CD8-positive, alpha-beta memory T cell (primary cell): ENCODE measurements at places on chromosomes 11 and 22. TPM values are rescaled to one million over a fixed set of nuclear protein-coding genes. Genes with fewer than 3 reads are reported as not detected.

DNA sequence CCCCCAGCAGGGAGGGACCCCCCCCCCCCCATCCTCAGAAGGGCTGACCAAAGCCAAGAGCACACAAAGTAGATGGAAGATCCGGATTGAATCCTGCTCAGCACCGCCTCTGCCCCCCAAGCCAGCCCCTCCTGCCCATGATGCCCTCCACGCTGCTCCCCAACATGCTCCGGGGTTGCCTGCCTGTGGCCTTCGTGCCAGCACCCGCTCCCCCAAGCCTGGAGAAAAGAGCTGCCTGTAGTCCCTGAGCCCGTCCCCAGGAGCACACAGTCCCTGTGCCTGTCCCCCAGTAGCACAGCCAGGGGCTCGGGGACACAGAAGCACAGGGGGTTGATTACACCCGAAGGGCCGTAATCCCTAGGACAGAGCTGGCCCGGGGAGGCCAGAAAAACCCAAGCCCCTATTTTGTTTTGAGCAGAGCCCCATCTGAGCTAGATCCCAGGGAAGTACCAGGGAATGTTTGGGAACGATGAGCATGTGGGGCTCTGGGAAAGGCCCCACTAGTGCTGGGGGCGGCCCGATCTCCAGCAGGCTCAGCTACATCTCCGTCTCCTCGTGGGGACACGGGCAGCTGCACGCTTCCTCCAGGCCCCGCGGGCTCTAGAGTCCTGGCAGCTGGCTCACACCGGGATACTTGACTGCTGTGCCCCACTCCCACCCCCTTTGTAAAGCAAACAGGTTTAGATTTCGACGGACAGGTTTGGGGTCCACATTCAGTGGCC is 66.7 kb downstream of the PHF21B start:
- DNase-seq: no peak

GRCh38 chr11:130854483-130854882 is 61.8 kb downstream of the SNX19 start:
- no peak for DNase-seq

GRCh38 chr11:12066056-12066798 is 44.2 kb upstream of the MICAL2 start:
- DNase-seq: no peak

Gene PRG3
- total RNA-seq: not detected

GRCh38 chr11:61587541-61587941 is 6.7 kb upstream of the SYT7 start:
- peak; percentile 36 for DNase-seq

Gene OR8D4
- not detected for total RNA-seq

Gene GLYAT
- not detected for total RNA-seq

DNA sequence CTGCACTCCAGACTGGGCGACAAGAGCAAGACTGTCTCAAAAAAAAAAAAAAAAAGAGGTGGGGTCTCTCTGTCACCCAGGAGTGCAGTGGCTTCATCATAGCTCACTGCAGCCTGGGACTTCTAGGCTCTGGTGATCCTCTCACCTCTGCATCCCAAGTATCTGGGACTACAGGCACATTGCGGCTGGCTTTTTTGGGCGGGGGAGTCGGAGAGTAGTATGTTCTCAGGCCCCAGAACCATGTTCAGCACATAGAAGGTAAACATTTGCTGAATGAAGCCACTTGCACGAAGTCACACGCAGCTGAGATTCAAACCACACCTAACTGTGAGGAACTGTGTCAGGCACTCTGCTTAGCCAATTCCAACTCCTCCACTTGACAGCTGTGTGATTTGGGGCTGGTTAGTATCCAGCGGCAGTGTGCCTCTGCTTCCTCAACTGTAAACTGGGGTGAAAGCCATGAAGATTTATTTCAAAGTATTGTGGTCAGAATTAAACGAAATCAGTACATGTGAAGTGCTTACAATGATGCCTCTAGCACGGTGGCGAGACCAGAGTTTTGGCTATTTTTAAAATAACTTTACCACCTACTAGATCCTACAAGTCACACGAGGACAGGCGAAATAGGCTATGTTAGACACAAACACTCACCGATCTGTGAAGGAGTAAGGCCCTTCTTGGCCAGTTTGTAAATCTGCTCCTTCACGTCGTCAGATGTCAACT is 789 bp downstream of the RPS13 start:
- DNase-seq: no peak

Gene TMEM132A
- 0.73 TPM for total RNA-seq

Gene PHLDA2
- total RNA-seq: 2.1 TPM

- no peak for DNase-seq
Observed at GRCh38 chr11:19185516-19186052, 16.2 kb downstream of the CSRP3 start.

DNA sequence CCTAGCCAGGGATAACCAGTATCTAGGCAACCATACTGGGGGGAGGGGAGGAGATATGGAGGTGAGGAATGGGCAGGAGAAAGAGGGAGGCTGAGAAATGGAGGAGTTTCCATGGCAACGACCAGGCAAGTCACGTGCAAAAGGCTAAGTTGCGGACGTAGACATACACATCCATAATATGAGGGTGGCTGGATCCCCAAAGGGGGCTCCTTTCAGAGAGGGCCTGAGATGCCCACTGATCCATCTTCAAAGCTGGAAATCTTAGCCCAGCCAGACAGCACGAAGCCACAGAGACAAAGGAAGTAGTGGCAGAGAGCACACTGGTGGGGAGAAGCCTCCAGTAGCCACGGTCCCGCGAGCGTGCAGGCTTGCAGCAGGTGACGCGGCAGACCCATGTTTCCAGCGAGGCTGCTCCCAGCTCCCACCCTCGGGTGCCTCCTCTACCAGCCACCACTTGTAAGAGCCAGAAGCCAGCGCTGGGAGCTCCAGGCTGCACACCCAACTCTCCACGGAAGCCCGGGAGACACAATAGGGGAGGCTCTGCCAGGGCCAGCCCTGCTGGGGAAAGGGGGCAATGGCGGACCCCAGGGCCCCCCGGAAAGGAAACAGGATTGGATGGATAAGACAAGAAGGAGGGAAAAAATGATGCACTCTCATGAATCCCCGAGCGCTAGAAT is 938 bp downstream of the FXYD6 start:
- DNase-seq: peak; percentile 26

Gene ANGPTL5
- not detected for total RNA-seq

Gene CDC42EP2
- 0.62 TPM for total RNA-seq

- no peak for DNase-seq
Observed at GRCh38 chr11:113831314-113831713, 44.1 kb downstream of the USP28 start.

Gene DEFB131B
- total RNA-seq: not detected

Gene OSBP2
- total RNA-seq: 0.74 TPM

DNA sequence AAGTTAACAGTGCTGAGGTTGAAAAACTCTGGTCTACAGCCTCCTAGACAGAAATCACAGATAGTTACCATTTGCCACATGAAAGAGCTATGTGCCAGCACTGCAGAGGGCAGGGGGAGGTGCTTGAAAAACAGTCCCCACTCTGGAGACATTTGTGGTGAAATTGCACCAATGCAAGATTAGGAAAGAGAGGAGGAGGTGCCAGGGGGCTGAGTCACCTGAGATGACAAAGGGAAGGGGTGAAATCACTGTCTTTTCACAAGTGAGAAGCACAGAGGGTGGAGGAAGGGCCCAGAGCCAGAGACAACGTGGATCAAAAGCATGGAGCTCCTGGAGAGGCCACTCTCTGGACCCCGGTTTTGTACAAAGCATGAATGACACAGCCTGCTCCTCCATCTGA is 196.3 kb downstream of the BUD13 start:
- DNase-seq: no peak

Gene MTMR3
- 22.5 TPM for total RNA-seq

- no peak for DNase-seq
Observed at GRCh38 chr11:11446967-11447366, 93.9 kb upstream of the CSNK2A3 start.

- DNase-seq: no peak
Observed at GRCh38 chr11:113114705-113115027, 153.4 kb downstream of the NCAM1 start.

Gene ELMOD1
- total RNA-seq: not detected

DNA sequence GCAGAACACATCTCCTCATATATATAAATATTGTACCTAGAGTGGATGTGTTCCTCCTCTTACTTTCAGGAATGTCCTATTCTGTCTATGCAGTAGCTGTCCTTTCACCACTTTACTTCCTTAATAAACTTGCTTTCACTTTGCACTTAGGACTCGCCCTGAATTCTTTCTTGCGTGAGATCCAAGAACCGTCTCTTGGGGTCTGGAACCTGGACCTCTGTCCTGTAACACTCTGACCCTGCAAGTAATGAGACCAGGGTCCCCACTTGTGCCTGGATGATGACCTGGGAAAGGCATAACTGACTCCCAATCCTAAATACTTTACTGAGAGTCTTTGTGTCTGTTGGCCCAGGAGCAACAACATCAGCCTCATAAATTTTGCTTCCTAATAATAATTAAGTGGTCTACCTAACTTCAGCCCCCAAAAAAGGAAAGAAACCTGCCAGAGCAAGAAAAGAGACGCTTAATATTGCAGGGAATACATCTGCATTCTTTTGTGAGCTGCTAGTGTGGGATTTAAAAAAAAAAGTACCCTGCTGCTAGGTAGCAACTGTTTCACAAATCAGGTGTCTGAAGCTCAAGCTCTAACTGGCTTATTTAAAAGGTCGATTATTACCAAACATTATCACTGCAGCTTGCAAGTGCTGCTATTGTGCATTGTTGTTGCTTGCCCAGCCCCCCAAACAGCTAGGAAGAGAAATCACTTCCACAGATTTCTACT is 69.3 kb downstream of the FAM168A start:
- DNase-seq: no peak

DNA sequence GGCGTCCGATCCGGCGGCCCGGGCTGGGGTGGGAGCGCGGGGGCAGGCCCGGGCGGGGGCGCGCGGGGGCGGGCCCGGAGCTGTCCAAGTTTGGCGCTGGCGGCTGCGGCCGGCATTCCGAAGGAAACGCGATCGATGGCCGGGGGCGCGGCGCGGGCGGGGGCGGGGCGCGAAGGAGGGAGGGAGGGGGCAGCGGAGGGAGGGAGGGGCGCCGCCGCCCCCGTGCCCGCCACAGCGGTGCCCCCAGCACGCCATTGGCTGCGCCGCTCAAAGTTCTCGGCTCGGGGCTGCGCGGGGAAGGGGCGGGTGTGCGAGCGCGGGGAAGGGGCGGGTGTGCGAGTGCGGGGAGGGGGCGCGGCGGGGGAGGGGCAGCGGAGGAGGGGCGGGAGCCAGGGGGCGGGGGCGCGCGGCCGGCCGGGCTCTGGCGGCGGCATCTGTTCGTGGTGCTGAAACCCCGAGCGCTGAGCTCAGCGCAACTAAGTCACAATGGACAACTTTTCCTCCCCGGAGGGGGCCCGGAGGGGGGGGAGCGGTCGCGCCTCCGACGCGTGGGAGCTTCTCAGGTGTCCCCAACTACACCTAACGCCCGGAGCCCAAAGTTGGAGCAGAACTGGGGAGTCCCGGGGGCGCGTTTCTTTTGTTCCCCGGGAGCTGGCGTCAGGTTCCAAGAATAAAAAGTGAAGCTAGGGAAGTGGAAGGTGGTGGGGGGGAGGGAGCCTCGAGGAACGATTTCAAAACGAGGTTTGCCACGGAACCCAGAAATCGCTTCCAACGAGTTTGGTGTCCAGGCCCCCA is 2.2 kb downstream of the PHF21B start:
- DNase-seq: no peak

GRCh38 chr11:86555401-86555800 is 117.0 kb downstream of the ME3 start:
- no peak for DNase-seq

GRCh38 chr22:49676783-49677494 is 150.7 kb downstream of the BRD1 start:
- no peak for DNase-seq

GRCh38 chr11:46947399-46948077 is 11.0 kb downstream of the CSTPP1 start:
- no peak for DNase-seq

DNA sequence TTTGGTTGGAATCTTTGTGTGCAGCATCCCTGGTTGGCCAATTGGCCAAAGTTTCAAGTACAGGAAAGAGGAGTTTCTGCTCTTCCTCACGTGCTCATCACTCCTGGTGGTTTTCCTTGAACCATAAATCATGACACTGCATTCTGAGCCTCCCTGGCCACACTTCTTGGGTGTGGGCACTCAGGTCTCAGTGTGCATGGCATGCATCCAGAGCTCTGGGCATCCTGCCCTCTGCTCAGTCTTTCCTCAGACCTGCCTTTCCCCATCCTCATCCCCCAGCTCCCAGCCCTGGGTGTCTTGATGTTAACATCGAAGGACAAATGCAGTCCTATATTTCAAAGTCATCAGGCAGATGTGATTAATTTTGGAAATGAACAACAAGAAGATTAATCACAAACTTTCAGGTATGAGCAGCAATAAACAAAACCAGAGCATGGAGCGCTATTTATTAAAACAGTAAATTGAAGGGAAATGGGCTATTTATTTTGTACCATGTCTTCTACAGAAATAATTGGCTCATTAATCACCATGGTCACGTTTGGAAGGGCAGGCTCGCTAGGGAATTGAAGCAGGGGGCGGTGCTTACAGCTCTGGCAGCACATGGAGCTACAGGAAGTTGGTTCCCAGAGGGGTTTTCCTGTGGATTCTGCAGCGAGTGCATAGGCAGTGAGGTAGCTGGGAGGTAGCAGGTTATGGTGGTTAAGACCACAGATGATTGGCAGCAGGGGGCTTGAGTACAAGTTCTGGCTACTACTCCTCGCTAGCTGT is 89.6 kb downstream of the CSNK2A3 start:
- no peak for DNase-seq

Gene TMEM86A
- total RNA-seq: 1.3 TPM

GRCh38 chr11:126702987-126703386 is 297.6 kb downstream of the KIRREL3 start:
- DNase-seq: no peak

DNA sequence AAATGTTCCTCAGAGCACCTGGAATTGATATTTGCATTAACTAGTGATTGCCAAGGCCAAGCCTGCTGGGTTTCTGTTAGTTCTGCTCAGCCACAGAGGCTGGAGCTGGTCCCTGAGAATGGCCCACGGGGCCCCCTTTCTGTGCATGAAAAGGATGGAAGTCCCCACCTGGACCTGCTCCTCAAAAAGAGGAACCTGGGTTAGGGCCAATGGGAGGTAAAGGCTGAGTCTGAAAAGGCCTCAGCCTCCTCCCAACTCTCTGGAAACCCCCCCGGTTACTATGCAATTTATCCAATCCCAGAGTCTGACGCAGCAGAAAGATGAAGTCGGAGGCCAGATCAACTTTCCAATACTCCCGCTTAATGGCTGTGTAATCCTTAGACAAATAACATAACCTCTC is 6.8 kb upstream of the CREB3L1 start:
- DNase-seq: no peak

Gene OR5AP2
- total RNA-seq: not detected

GRCh38 chr22:41935015-41935351 is 8.4 kb upstream of the TNFRSF13C start:
- no peak for DNase-seq

- DNase-seq: no peak
Observed at GRCh38 chr11:126637795-126638175, 282.3 kb downstream of the ST3GAL4 start.

- DNase-seq: no peak
Observed at GRCh38 chr11:464316-464715, 14.2 kb downstream of the PTDSS2 start.

- no peak for DNase-seq
Observed at GRCh38 chr22:37109242-37109917, at the start of gene TMPRSS6. TSS of gene TMPRSS6 (minus strand) at chr22:37109713. CDS start at chr22:37103417, 6,296 bp downstream.

GRCh38 chr11:36360826-36361415 is 64.8 kb downstream of the PRR5L start:
- DNase-seq: no peak
